ENCODE measurements at places on chromosomes 11 and 22. TPM values are rescaled to one million over a fixed set of nuclear protein-coding genes. Genes with fewer than 3 reads are reported as not detected.
A peak's percentile ranks its signal among the peaks of the same experiment; 100 is the strongest.

The XKR3 gene
- not detected for total RNA-seq

The MYBPC3 gene
- total RNA-seq, result not detected

The AASDHPPT gene
- 60.8 TPM for total RNA-seq

The C22orf15 gene
- 0.36 TPM for total RNA-seq

The PANX3 gene
- total RNA-seq, result not detected

The WNT11 gene
- total RNA-seq, result not detected

The PKDREJ gene
- total RNA-seq, result not detected

The SH3BP1 gene
- 25.0 TPM for total RNA-seq

The KCNJ5 gene
- 0.23 TPM for total RNA-seq

GRCh38 chr11:45428116-45428515, 142.0 kb upstream of the SYT13 start:
- DNase-seq, result no peak

DNA sequence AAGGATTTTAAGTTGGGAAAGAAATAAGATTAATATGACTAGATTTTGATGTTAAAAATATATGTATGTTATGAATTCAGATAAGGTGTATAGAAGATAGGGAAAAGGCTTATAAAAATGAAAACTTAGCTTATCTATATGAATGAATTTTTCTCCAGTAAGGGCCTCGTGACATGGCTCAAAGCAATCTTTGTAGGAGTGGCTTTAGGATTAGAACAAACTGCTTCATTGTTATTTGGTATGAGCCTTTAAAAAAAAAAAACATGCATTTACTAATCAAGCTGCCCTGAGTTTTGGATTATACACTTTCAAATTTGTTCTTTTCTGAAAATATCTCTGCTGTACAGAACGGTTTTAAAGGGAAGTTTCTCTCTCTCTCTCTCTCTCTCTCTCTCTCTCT, 905.9 kb downstream of the OPCML start:
- no peak for DNase-seq

- DNase-seq, result peak; percentile 88
Observed at GRCh38 chr11:61297746-61298145, 2.6 kb upstream of the VWCE start.

DNA sequence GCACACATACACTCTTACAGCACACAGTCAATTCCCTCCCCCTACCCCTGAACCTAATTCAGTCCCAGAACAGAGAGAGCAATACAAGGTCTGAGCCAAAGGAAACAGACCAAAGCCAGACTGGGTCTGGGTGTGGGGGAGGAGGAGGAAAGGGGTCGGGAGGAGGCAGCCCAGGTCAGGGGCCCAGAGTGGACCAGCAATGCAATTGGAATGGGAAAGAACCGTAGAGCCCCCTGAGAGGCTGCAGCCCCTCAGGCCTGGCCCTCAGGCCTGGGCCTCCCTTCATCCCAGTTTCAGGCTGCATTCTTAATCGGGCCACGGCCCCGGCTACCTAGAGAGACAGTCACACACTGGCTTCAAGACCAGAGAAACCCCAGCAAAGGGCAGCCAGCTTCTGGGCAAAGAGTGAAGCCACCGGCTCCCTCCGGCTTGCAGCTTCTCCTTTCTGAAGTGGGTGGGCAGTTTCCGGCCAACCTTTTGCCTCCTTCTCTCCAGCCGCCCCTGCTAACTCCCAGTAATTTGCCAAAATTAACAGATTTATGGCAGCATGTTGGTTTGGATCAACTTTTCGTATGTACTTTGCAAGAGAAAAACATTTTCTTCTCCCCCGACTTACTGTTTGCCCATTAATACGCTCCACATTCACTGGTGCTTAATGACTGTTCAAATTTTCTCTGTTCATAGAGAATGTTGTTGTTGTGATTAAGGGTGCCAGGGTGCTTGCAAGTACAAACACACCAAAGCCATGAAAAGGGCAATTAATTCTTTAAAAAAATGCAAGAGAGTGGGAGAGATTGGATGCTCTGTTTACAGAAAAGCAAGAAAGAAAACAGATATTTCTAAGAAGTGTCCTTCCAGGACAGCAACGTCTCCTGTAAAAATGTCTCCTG, 488.3 kb downstream of the MN1 start:
- DNase-seq, result no peak

DNA sequence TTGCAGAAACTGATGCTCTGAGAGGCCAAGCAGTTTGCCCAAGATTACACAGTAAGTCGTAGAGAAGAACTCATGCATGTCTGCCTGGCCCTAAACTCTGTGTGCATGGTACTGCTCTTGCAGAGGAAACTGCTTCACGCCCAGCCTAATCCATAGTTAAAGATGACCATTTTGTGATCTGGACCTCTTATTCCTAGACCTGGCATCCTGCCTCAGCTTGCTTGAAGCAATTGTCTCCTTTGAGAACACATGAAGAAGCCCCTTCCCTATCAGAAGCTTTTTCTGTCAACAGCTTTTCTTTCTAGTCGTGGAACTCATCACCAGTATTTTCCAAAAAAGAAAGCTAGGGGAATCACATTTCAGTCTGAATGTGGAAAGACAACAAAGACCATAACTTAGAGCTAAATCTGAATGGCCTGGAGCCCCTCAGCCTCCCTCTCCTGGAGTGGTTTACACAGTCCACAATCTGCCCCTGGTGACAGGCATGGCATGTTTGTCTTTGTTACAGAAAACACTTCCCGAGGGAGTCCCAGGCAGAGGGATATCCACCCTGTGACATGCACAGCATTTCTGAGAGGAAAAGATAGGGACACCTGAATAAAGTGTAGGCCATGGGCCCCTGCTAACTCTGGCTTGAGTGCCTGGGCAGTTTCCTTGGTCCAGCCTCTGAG, 2.9 kb upstream of the FZD4 start:
- DNase-seq, result no peak

- DNase-seq, result no peak
Observed at GRCh38 chr22:19019029-19019678, 83.1 kb upstream of the PRODH start.

- no peak for DNase-seq
Observed at GRCh38 chr22:26852176-26852575, 194.8 kb downstream of the MIAT start.

DNA sequence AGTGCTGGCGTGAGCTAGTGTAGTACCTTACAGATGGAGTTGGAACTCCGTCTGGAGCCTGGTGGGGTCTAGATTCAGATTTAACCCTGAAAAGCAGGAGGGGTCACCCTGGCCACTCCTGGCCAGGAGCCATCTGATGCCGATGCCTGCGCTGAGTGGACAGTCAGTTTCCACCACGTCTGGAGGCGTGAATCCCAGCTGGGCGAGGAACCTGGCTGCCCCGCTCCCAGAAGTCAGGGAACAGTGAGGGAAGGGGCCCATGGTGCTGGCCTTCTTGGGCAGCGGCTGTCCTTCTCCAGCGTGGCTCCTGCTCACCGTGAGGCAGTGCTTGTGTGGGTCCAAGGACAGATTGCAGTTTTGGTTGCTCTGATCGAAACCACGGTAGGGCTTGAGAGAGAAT, 76.3 kb downstream of the PARVB start:
- DNase-seq, result no peak

DNA sequence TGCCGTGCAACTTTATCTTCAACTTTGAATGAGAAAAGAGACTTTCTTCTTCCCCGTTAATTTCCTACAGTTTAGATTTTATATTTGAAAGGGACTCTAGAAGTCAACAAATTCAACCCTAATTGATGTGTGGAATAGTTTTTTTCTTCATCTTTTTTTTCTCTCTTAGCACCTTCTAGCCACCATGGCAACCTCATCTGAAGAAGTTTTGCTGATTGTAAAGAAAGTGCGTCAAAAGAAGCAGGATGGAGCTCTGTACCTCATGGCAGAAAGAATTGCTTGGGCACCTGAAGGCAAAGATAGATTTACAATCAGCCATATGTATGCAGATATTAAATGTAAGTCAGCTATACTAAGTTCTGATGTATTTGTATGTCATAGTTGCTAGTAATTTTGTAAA, 10.5 kb downstream of the GTF2H1 start:
- no peak for DNase-seq

DNA sequence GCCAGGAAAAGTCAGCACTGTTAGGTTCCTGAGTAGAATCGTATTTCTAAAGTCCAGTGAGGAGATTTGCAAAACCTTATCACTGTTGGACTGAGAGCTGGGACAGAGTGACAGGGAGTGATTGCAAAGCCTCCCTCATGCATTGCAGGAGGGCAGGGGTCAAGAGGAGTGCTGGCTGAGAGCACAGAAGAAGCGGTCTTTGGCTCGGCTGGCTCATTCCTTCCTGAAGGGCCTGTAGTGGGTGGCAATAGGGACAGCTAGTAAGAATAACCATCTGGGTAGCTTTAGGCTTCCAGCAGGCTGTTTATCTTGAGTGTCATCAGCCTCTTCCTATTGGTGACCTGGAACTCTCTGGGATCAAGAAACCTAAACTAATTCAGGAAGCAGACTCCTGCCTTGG, 53.4 kb downstream of the CD44 start:
- DNase-seq, result no peak

DNA sequence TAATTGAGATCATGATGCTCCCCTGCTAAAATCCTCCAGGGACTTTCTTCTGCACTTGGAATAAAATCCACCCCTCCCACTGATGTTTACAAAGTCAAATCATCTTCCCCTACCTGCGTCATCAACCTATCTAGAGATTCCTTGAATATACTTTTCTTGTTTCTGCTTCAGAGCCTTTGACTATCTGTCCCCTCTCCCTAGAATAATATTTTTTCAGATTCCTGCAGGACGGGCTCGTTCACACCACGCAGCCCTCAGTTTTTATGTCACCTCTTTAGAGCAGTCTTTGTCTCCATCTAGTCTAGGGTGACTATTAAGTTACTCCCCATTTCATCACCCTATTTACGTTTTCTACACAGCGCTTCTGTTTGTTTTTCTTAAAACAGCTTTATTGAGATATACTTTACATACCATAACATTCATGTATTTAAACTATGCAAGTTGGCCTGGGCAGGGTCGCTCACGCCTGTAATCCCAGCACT, 94.8 kb upstream of the SESN3 start:
- no peak for DNase-seq

GRCh38 chr11:86863476-86863875, 63.1 kb downstream of the PRSS23 start:
- no peak for DNase-seq

DNA sequence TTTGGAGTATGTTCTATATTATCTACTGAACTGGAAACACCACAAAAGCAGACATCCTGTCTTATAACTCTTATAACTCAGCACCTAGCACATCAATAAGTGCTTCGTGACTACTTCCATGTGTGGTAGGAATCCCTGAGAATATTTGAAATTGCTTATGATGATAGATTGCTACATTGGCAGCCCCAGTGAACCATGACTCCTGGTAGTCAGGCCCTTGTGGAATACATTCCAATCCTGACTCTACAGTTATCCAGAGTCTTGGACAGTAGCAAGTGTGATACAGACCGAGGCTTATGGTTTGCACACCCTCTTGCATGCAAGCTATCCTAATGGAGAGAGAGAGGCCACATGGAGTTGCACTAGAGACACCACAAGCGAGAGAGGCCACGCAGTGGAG, 59.5 kb upstream of the PHF21A start:
- no peak for DNase-seq

GRCh38 chr22:43411869-43412807, at the start of gene MPPED1:
MPPED1 (plus strand) TSS chr22:43412014; CDS start chr22:43424986, 12,972 bp downstream.
- no peak for DNase-seq

DNA sequence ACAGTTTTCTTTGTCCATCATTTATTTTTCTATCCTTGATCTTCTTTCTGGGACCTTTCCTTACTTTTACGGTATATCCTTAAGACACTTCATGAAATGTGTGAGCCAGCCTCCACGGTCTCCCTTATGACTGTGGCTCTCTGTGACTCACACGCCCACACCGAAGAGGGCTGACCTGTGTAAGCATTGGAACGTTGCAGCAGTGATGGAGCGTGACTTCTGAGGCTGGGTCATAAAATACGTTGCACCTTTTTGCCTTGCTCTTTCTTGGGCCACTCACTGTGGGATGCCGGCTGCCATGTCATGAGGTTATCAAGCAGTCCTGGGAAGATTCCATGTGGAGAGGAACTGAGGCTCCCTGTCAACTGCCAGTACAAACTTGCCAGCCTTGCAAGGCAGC, 96.3 kb upstream of the RAB1B start:
- DNase-seq, result peak; percentile 71

DNA sequence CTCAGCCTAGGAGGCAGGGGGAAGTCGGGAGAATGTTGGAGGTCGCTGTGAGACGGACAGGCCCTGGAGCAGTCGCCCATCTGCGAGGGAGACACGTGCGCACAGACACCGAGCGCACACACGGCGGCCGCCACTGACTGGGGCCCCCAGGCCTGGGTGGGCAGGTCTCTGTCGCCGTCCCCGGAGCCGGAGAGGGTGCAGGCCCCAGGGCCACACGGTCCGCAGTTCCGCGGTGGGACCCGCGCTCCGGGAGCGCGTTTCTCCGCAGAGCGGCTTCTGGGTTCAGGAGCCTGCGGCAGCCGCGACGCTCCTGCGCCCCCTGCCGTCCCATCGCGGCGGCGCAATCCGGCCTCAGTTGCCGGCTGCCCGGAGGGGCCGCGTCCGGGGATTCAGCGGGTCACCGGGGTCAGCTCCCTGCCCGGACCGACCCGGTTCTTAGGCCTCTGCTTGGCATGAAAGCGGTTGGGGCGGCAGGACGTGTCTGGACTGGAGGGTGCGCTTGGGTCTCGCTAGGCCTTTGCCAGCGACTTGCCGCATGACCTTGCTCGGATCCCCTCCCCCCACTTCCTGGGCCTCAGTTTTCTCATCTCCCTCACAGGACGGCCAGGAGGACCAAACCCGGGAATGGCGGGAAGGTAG, 31.2 kb downstream of the PDE2A start:
- no peak for DNase-seq

DNA sequence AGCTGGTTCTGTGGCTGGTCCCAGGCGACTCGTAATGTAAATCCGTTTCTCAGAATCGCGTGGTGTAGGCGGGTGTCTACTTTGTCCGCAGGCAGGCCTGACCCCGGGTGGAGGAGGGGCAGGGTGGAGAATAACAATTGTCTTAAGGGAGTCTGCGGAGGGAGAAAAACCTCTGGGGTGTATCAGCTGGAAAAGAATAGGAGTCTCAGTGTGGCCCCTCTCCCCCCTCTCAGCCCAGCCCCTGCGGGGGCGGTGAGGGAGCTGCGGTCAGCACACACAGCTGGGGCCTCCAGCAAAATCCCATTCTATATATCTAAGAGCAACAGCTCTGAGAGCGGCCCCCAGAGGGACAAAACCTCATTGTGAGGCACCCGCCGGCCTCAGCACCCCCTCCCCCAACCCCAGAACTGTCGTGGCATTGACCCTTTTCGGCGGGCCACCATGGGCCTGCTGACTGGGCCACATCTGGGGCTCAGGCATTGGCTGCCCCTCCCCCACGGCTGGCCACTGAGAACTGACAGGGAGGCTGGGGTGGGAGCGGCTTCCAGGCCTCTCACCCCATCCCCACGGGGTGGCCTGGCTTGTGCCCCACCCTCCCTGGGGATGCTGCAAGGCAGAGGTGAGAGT, 2.7 kb upstream of the MYRF start:
- DNase-seq, result no peak

DNA sequence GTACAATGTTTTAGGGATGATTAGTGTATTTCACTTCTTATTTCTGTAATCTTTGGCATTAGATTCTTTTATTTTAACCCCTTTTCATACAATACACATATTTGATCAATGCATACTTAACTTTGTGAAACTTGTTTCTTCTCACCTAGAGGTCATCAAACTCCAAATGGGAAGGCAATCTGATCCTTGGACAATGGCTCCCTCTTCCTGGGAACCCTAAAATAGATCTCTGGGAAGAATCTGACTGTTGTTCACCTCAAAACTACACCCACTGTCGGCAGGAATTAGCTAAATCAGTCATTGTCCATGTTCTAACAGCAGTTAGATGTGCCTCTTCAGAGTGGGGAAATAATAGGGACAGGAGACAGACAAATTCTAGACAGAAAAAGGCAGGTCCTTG, 707.4 kb upstream of the CHORDC1 start:
- no peak for DNase-seq

All from epithelial cell of proximal tubule (primary cell).